Stimulated activated CD8-positive, alpha-beta memory T cell treated with anti-CD3 and anti-CD28 coated beads, Interleukin-2, amount 100 ng/mL, for 1 hour (primary cell): ENCODE measurements at places on chromosomes 7 and 10.

DNA sequence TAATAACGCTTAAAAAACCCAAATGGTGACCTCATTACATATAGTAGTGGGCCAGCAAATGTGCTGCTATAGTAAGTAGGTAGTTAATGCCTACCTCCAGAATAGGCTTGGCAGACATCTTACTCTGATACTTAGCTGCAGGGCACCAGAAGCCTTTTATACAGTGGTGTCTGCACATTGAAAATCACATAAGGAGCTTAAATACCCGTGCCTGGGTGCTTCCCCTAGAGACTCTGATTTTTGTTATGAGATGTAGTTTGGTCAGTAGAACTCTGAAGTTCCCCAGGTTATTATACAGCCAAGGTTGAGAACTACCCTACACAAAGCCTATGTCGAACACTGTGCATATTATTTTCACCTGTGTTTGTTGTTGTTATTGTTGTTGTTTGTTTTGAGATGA, 47.2 kb downstream of the ANKIB1 start:
- DNase-seq: no peak

DNA sequence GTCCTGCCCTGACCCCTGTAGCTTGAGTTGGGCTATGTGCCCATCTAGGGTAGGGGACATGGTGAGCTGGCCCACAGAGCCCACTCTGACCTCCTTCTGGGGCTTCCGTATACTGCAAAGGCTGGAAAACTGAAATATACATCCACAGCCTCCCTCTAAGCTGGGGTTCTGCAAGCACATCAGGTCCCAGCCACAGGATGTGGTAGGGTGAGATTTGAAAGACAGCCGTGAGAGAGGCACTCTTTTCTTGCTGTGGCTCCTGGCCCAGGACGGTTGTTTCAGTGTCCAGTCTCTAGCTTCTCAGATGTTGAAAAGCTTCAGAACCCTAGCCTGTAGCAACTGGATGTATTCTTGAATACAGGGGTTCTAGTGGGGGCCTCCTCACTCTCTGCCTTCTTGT, 60.1 kb upstream of the ADRB1 start:
- DNase-seq: no peak

DNA sequence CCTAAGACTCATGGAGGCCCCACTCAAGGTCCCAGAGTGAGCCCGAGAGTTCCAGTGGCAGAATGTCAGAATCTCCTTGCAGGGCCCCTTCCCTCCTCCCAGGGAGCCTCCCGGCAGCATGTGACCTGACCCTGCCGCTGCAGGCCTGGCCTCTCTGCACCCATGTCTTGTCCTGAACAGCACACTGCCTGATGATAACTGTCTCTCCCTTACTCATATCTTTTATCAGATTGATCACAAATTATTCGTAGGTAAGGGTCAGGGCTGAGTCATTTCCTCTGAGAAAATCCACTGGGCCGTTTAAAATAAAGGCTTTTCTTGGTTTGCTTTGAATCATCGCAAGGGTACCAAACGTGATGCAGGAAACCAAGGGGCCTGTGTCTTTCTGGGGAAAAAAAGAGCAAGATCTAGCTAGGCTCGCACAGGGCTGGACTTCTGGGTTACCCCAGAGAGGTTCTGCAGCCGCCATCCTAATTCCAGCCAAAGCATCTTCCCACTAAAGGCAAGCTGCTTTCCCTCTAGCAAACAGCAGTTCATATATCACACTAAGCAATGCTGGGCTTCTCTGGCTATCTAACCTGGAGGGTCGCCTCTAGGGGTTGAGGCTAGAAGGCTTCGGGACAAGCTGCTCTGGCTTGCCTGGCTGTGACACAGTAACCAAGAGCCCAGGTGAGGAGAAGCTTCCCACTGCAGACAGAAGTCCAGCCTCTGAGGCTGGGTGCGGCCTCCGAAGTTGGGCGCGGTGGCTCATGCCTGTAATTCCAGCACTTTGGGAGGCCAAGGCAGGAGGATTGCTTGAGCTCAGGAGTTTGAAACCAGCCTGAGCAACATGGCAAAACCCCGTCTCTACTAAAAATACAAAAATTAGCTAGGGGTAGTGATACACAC, 104.9 kb downstream of the SPDYE5 start:
- no peak for DNase-seq

GRCh38 chr7:516606-517456, 2.8 kb downstream of the PDGFA start:
- DNase-seq: no peak

GRCh38 chr7:38367301-38367890, 94.0 kb upstream of the TARP start:
- DNase-seq: no peak
